ENCODE measurements at places on chromosomes 5 and 9.

GRCh38 chr5:90408571-90409317 lies 812 bp downstream of the CETN3 start:
- no peak for DNase-seq

- DNase-seq, result no peak
These were observed 185.4 kb downstream of the GABBR2 start for GRCh38 chr9:98523231-98523901.

DNA sequence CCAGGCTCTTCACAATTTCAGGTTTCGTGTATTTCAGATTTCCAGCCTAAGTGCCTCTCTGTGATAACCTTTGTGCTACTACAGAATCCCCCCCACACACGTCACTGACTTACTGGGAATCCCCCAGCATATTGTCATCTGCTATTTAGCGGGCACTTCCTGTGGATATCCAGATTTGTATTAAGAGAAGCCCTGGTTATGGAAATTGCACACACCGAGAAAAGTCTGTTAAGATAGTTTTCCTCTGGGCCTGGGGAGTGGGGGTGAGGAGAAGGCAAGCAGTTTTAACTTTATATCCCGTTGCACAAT lies 269.9 kb downstream of the MED10 start:
- no peak for DNase-seq

DNA sequence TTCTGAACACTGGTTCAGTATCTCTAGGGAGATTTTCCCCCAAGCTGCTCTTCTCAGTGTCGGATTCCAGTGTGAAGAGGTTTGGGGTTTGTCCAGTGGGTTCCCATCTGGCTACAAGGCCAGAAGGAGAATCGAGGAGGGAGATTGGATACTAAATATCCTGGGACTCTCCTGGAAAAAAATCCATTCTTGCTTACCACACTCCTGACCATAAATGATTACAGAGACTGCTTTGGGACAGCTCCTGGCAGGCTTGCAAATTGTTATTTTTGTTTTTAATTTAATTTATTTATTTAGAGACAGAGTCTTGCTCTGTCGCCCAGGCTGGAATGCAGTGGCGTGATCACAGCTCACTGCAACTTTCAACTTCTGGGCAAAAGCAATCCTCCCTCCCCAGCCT lies 4.7 kb upstream of the SUSD1 start:
- DNase-seq, result no peak

- DNase-seq, result no peak
These were observed 19.2 kb upstream of the KIF2A start for GRCh38 chr5:62286834-62287233.

GRCh38 chr5:76718381-76718832 lies 2.5 kb downstream of the F2R start:
- DNase-seq, result no peak

DNA sequence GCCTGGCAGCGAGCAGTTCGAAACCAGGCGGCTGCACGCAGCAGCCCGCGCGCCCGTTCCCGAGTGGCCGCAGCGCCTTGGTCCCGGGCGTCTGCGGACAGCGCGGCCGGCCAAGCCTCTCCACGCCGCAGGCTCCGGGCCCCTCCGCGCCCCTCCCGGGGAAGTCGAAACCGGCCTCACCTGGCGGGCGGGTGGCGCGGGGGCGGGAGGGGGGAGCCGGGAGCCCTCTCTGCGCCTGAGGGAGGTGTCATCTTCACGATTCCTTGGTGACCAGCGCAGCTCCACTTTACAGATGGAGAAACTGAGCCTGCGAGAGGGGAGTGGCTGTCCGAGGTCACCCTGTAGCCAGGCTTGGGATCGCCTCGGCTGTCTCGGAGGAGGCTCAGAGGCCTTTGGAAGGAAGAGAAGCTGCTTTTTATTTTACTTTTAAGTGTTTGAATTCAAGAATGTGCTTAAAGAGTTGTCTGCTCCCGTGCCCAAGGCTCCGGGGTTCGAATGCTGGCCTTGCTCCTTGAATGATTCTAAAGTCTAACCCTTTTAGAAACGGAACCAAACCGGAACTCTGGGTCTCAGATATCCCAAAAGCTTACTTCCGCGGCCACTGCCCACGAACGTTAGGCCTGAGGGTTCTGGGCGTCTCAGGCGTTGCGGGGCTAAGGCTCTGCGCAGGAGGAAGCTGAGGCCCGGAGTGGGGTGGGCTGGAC lies 662 bp downstream of the SUSD3 start:
- no peak for DNase-seq

- DNase-seq, result no peak
These were observed 45.1 kb downstream of the PCSK5 start for GRCh38 chr9:75935591-75935990.

GRCh38 chr5:180070756-180071530 lies 616 bp downstream of the RNF130 start:
- DNase-seq, result no peak

DNA sequence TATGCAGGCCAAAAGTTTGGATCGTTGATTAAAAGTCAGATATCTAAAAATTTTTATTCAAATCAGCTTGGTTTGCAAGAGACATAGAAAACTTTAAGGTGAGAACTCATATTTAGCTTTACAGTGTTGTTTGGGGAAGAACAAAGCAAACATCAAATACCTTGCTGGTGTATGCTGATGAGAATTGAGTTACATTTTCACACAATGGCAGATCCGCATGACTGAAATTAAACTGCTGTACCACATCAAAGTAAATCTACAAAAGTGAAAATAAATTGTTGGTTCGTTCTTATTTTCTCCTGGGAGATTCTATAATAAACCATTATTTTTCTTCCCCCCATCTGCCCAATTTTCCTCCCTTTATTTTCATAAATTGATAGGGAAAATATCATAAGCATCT lies 198.2 kb upstream of the PCSK5 start:
- DNase-seq, result no peak

DNA sequence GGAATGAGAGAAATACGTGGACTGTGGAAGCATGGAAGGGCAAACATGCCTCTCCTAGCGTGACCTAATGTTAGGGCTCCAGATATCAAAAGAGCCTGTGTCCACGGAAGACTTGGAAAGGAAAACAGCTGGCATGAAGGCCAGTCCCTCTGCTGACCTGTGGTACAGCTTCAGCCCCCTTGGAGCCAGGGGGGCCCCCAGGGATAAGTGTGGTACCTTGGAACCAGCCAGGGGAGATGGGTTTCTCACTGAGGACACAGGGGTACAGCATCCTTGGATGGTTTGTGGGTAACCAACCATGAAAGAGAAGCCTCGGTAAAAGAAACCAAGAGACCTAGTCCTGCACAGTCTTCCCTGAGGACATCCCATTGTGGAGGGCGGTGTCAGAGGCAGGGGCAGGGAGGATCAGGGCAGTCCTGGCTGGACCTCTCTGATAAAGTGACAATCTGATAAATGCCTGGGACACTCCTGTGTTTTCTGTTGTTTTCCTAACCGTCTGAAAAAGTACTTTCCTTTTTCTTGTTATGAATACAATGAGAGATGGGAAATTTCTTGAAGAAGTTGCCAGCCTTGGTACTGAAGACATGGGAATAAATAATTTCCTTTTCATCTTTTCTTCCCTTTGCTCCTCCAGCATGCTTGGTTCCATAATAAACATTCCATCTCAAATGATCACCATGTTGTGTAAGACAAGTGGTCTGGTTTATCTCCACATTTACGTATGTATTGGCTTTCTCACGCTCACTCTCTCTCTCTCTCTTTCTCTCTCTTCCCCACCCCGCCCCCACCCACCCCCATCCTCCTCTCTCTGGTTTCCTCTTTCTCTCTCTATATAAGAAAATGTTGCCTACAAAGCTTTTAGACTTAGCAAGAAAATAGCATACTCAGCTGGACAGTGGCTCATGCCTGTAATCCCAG lies 102.1 kb downstream of the SUSD1 start:
- no peak for DNase-seq

GRCh38 chr5:144467792-144468191 lies 297.1 kb downstream of the KCTD16 start:
- DNase-seq, result no peak

- no peak for DNase-seq
These were observed 79.3 kb upstream of the TBC1D2 start for GRCh38 chr9:98334796-98335195.

DNA sequence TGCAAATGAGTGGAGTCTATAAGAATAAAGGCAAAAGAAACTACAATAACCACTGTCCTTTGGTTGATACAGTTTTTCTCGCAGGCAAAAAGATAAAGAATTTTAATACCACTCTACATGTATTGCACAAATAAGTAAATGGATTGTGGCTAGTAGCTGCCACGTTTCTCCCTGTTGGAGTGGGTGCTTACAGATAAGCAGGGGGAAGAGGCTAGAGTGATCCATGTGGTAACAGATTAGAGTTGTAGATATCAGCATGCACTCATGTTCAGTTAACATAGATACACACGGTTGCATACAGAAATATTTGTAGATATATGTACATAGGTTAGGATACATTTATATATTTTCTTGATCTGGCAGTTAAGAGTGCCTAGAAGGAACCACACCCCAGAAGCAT lies 179.5 kb downstream of the ARHGEF28 start:
- DNase-seq, result no peak

- DNase-seq, result no peak
These were observed 347.4 kb upstream of the NUDT12 start for GRCh38 chr5:103910011-103910410.

DNA sequence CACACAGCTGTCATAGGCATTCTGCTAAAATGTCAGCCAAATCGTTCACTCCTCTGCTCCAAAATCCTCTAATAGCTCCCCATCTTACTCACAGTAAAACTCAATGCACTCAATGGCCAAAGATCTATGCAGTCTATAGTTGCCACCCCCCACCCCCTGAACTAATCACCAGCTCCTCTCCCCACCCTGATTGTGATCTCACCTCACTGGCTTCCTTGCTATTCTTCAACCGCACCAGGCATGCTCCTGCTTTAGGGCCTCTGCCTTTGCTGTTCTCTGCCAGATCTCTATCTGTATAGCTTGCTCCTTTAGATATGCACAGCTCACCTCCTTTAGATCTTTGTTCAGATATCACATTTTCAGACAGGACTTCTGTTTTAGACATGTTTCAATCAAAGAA lies 33.2 kb upstream of the SNX2 start:
- no peak for DNase-seq

DNA sequence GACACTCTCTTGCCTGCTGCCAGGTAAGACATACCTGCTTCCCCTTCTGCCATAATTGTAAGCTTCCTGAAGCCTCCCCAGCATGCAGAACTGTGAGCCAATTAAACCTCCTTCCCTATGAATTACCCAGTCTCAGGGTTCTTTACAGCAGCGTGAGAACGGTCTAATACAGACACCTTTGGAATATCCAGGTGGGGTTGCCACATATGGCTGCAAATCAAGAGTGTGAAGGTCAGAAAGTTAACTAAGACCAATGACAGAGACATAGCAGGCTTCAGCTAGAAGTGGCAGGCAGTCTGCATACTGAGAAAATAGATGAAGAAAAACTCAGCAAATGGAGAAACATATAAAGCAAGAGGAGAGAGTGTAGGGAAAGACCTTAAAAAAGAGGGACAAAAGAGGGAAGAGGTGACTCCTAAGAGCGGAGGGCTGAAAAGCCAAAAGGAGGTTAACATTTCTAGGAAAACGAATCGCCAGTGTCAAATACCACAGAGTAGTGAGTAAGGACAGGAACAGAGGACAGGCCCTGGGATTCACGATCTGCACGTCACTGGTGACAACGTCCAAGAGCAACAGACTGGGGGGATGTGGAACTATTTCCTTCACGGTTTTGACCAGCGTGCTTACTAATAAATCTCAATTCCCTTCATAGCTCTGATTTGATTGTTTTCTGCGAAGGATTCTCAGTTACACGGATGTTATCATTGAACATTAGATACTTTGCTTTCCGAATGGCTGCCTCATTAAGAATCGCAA lies 1.7 kb upstream of the ACO1 start:
- DNase-seq, result no peak

DNA sequence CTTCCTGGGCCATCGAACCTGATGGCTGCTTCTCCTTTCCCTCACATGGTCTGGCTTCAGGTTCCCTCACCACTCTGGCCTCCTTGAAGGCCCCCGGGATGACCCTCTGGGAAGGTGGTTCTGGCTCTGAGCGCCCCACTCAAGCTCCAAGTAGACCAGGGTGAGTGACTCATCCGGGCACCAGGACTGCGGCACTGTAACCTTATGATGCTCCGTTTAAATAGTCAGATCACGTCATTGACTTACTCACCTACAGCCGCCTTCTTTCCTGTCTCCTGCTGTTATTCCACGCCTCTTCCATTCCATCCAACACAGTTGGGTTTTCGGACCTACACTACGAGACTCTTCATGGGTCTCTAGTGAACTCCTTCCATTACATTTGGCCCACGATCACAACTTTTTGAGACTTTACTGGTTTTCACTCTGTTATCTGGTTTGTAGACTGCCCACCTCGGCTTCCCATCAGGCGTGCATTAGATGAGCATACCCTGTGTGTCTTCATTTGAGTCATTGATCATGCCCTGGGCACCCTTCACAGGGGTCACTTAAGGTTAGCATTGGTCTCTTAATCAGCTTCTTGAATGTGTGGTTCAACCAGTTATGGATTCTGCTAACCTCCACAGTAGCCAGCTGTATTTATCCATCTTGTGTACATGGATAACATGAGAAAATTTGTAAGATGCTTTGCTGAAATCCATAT lies 138.8 kb upstream of the LMX1B start:
- no peak for DNase-seq

GRCh38 chr9:121562301-121562700 lies 62.7 kb upstream of the GGTA1 start:
- DNase-seq, result no peak

DNA sequence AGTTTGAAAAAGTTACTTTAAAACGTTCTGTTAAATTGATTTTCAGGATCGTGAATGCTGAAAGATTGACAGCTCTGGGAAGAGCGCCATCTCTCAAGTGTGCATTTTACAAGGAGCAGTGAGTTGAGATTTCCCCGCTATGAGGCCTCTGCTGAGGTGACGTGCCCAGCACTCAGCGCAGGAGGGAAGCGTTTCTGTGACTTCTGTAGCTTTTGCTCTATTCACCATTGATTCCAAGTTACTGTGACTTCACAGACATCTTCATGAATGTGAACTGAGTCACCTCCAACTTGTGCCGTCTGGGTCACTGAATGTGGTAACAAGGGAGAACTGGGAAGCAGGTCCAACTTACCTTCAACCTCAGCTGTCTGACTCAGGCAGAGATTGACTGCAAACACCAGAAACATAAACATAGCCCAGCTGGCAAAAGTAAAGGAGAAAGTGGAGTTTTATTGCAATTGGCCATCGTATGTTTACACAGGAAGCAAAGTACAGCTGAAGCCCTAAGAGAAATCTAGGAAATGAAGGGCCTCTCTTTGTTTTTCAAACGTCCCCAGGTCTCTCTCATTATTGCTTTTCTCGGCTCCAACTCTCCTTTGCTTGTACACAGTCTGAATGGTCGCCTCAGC lies 428.8 kb upstream of the CLINT1 start:
- no peak for DNase-seq

- DNase-seq, result no peak
These were observed 8.3 kb downstream of the N4BP3 start for GRCh38 chr5:178121391-178122276.

GRCh38 chr9:133886563-133887501 lies 105.3 kb downstream of the VAV2 start:
- DNase-seq, result no peak

- DNase-seq, result no peak
These were observed 25.2 kb upstream of the HSD17B4 start for GRCh38 chr5:119427060-119427459.

DNA sequence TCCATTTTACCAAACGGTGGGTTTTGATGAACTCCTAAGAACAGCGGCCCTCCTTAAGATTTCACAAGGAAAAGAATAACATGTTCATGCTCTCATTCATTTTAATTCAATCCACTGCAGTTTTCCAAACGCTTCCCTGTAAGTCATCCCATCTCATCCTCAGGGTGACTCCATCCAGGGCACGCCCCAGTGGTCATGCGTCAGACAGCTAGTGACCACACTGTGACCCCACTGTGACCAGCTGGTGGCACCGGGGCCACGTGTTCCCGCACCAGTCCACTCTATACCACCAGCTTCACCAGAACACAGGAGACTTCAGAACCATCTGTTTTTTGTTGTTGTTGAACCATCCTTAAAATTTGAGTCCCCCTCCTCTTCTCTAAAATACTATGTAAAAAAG lies 14.3 kb downstream of the ATPSCKMT start:
- DNase-seq, result no peak

All from stimulated activated CD4-positive, alpha-beta T cell treated with anti-CD3 and anti-CD28 coated beads, Interleukin-2, amount 100 ng/mL, for 24 hours (primary cell).